SHP77 (cell line): ENCODE measurements at places on chromosomes 13 and 19.
A peak's percentile ranks its signal among the peaks of the same experiment; 100 is the strongest.

GRCh38 chr13:32538143-32538620 is 413 bp downstream of the N4BP2L2 start:
- DNase-seq, result peak; percentile 31

DNA sequence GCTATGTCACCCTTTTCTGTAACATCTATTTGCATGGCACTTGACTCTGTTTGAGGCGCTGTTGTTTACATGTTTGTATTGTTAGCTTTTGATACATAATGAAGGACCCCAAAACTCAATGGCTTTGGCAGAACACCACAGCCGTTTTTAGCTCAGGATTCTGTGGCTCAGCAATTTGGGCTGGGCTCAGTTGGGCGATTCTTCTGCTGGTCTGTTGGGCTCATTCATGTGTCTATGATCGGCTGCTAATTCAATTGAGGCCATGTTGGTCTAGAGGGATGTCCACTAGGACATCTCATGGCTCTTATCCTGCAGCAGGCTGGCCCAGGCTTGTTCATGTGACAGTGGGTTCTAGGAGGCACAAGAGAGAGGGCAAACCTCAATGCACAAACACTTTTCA is 33.9 kb downstream of the VSTM2B start:
- DNase-seq, result no peak

DNA sequence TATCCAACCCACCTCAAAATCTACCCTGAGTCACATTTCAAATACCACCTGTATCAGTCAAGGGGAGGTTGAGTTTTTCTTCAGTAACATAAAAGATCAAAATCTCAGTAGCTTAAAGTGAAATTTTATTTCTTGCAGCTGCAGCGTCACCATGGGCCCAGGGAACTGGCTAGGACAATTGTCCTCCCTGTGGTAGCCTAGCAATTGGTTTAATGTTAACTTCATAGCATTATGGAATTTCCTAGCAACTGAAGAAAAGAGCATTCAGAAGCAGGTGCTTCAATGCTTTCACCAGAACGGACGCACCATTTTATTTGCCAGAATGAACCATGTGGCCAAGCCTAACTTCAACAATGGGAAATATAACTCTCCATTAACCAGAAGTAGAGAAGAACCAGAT is 359.3 kb upstream of the TSHZ3 start:
- DNase-seq, result no peak

DNA sequence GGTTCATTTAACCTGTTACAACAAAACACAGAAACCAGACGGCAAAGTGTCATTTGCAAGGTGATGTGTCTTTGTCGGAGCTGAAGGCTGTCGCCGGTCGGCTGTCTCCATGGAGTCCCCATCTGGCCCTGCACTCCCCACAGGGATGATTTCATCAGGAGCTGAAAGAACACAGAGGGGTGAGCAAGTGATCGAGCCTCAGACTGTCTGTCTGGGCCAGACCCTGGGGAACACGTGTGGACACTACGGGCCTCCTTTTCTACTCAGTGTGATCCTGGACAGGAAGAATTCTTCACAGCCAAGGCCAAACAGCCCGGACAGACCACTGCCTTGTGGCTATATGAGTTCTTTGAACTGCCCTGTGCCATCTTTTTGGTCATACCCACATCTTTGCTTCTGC is 85.1 kb downstream of the RNASEH2B start:
- no peak for DNase-seq

DNA sequence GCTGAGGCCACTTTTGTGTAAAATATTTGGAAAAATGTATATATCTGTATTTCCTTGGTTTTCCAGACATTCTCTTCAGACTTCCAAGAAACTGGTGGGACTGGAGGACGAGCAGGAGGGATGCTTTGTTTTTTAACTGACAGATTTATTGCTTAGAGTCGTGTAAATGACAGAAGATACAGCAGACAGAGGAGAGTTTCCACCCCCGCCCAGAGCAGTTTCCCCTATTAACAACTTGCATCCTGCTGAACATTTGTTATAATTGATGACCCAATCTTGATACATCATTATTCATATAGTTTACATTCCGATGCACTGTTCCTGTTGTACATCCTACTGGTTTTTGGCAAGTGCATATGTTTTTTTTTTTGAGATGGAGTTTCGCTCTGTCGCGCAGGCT is 7.1 kb upstream of the DOCK6 start:
- DNase-seq, result no peak

- DNase-seq, result no peak
Observed at GRCh38 chr13:67101730-67102467, 128.2 kb downstream of the PCDH9 start.

DNA sequence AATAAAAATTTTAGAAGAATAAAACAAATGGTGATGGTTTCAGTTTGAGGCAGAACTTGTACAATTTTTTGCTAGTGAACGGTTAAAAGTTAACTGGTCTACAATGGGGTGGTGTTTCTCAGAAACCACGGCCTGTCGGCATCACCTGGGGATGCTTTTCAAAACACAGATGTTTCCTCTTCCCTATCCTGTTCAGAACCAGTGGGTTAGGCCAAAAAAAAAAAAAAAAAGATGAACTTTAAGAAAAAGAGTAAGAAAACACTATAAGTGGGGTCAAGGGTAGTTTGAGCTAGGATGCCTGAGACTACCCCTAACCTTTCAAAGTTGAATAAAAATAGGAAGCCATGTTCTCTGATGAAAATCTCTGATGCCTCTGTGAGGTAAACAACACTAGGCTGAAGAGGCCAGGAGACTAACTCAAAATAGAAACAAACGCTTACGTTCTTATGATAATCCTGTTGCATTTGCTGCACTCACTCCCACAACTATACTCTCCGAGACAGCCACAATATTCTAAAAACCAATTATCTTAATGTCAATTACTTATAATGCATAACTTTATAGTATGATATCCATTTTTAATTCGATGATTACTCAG is 3.3 kb downstream of the MTIF3 start:
- no peak for DNase-seq
